ENCODE measurements at places on chromosomes 3 and 15.

- no peak for DNase-seq
These were observed 254.7 kb downstream of the CACNA2D3 start for GRCh38 chr3:54376939-54377578.

GRCh38 chr15:60299452-60300047, 98.2 kb downstream of the ANXA2 start:
- peak; percentile 6 for DNase-seq

DNA sequence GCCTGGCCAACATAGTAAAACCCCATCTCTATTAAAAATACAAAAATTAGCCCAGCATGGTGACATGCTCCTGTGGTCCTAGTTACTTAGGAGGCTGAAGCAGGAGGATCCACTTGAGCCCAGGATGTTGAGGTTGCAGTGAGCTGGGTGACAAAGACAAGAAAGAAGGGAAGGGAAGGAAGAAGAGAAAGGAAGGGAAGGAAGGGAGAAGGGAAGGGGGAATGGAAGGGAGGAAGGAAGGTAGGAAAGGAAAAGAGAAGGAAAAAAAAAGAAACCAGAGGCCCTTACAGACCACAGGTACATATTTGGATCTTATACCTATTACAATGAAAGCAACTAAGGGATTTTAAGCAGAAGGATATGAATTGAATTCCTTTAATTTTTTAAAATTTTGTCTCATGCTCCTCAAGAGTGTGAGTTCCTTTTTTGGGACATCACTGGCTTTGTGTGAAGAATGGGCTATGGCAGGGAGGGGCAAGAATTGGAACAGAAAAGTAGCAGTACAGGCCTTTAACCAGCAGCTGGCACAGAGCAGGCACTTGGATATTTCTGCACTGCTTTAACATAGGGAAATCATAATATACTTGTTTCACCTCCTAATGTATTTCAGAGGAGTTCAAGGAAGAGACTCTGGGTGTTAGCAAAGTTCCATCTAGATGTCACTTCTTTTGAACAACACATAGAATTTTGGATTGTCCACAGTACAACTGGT, 7.9 kb downstream of the RAB27A start:
- no peak for DNase-seq

DNA sequence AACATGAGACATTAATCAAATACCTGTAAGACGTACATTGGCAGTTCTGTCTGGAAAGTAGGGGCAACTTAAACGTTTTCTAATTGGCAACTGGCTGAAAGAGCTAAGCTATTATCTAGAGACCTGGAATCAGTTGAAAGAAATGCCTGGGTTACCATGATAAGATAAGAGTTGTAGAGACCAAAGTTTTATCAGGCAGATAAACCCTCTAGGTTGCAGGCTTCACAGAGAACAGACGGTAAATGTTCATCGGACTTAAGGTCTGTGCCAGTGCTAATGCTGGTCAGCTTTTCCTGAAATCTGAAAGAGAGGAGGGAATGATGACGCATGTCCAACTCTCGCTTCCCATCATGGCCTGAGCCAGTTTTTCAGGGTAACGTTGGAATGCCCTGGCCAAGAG, 196.2 kb downstream of the ROBO2 start:
- DNase-seq: no peak

GRCh38 chr15:62320259-62320658, 155.2 kb upstream of the C2CD4B start:
- DNase-seq: no peak

GRCh38 chr15:100692246-100692645, 89.9 kb downstream of the ASB7 start:
- no peak for DNase-seq

DNA sequence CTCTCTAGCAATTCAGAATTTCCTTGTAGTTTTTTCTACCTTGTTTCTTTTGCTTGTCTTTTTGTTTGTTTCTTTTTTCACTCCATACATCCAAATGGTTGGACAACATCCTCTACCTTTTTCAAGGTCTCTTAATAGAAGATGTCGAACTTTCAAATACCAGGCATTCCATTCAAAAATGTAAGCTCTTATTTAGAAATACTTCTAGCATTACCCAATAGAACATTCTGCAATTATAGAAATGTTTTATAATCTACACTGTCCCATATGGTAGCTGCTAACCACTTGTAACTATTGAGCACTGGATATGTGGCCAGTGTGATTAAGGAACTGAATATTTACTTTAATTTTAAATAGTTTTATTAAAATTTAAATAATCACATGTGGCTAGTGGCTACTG, 196.2 kb upstream of the MRPL3 start:
- no peak for DNase-seq

- DNase-seq: no peak
These were observed 15.9 kb downstream of the ABHD2 start for GRCh38 chr15:89104172-89104564.

GRCh38 chr3:123076496-123077418, 9.9 kb downstream of the PDIA5 start:
- DNase-seq: no peak
